Activated CD4-positive, alpha-beta T cell treated with anti-CD3 and anti-CD28 coated beads for 1 hour (primary cell): ENCODE measurements at places on chromosomes 3 and 15.

GRCh38 chr3:30655187-30655812, 48.9 kb downstream of the TGFBR2 start:
- no peak for DNase-seq

GRCh38 chr15:52261498-52262242, 33.9 kb downstream of the MYO5C start:
- DNase-seq: no peak

DNA sequence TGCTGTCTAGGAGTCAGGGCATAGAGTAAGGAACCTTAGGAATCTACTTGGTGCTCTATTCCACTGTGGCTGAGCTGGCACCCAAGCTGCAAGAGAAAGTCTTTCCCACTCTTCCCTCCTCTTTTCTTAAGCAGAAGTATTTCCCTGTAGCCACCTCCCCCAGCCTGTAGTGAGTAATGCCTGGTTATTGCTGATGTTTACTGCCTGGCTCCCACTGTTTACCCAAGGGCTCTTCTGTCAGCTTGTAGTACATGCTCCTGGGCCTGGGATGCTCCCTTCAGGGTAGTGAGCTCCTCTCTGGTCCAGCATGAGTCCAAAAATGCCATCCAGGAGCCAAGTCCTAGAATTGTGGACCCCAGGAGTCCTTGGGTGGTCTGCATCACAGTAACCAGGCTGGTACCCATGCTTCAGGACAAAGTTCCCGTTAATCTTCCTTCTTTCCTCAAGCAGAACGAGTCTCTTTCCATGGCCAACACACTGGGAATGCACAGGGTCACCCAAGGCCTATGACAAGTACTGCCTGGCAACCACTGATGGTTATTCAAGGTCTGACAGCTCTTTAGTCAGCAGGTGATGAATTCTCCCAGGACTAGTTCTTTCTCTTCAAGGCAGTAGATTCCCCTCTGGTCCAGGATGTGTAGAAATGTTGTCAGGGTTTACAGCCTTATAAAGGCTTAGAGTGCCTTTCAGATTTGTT, 17.6 kb downstream of the GALK2 start:
- DNase-seq: no peak

DNA sequence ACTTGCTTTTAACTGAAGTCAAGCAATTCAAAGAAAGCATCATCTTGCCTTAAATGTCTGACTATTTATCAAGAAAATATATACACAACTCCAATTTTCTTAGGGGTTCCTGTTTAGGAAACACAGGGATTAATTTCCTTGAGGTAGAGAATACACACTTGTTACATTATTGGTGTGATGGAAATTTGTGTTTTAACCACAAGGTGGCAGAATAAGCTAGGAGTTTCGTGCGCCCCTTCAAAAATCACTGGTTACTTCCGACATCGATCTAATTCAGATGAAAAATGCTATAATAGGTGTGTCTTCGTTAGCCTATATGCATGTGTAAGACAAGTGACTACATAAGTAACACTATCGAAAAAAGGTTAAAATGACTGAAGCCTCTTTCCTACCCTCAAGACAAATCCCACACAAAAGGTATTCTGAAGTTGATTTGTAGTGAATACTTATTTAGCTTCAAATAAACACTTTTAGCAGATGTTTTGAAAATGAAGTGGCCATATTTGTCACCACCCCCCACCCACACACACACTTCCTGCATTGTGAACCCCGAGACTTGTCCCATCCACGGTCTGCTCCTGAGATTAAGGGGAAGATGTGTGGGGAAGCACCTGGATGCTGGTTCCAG, 246.5 kb downstream of the ROBO1 start:
- DNase-seq: no peak

- no peak for DNase-seq
Observed at GRCh38 chr3:187969581-187969950, 184.4 kb upstream of the LPP start.

DNA sequence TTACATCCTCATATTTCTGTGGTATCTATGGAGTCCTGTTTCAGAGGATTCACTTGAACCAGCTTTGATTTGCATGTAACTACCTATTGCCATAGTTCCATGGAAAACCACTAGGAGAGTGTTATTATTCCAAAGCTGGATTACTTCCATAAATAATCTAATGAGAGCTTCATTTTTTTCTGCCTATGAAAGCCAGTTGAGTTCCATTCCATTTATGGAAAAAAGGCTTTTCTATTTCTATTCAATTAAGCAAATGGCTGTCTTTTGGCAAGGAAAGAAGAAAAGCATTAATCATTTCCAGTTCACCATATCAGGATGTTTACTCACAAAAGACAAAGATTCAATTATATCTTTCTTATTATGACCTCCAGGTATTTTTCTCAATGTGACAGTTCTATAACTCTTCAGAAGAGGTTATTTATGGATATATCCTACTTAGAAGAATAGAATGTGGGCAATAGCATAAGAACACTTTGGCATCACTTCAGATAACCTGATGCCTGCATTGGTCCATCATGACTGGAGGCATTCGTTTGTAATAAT, 259.9 kb upstream of the ZPLD1 start:
- DNase-seq: no peak

DNA sequence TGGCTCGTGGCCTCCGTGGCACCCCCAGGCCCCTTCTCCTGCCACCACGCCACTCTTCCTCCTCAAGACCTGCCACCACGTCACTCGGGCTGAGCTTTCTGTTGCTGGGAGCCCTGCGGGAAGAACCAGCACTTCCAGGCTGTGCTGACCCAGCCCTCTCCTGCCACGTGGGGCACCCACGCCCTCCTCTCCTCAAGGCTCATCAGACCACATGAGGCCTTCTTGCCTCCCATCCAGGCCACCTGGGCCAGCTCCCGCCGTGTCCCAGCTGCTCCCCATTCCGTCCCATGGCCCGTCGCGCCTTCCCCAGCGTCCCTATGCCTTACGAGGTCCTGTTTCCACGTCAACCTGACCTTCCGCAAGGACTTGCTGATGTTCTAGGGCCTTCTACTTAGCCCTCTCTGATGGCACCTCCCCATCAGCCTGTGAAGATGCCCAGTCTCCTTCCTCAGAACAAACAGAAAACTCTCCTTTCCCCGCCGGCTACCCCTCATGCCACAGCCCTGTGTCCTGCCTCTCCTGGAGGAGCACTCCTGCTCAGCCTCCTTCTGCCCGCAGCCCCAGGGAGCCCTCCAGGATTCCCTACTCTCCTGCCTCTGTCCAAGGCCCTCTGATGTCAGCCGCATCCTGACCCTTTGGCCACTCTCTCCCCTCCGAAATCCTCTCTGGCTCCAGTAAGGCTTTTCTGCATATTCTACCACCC, 71.1 kb upstream of the BLM start:
- DNase-seq: no peak
